Left lobe of liver (tissue), 2 donors: ENCODE measurements at places on chromosomes 1 and 21.

DNA sequence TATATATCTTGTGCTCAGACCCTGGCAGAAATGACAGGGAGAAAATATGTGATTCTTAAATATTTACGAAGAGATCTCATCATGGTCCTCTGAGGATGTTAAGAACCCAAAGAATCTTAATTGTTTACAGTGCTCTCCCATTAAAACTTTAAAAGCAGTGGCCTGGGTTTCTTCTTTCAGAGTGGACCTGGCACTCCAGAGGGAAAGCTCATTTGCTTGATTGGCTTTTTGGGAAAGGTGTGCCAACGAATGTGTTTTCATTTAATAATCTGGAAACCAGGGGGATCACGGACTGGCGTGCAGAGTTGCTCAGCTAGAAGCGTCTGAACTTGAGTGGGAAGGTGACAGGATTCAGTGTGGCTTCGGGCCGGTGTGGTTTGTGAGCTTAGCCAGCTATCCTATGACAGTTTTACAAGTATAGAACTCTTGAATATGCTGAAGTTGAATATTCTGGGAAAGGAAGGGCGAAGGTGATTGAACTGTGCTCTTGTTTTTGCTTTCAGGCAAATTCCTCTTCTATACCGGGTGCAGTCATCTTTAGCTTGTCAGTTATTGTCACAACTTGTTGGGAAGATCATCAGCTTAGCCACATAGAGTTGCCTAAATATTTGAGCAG, 154.8 kb downstream of the C1orf21 start:
- DNase-seq = no peak

GRCh38 chr1:30957560-30958222, 49.1 kb upstream of the SDC3 start:
- DNase-seq = no peak

DNA sequence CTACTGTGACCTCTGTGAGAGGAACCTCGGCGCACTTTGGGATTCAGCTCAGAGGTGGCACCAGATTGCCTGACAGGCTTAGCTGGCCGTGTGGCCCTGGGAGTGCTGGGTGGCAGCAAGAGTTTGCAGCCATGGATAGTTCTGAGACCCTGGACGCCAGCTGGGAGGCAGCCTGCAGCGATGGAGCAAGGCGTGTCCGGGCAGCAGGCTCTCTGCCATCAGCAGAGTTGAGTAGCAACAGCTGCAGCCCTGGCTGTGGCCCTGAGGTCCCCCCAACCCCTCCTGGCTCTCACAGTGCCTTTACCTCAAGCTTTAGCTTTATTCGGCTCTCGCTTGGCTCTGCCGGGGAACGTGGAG, 67.5 kb downstream of the DISC1 start:
- DNase-seq = no peak

GRCh38 chr21:38986806-38987632, 181.3 kb downstream of the ETS2 start:
- no peak for DNase-seq

- DNase-seq = no peak
These were observed 391.0 kb downstream of the MATN1 start for GRCh38 chr1:30332116-30333094.

- no peak for DNase-seq
These were observed 40.9 kb upstream of the SLC6A9 start for GRCh38 chr1:44072204-44072603.

DNA sequence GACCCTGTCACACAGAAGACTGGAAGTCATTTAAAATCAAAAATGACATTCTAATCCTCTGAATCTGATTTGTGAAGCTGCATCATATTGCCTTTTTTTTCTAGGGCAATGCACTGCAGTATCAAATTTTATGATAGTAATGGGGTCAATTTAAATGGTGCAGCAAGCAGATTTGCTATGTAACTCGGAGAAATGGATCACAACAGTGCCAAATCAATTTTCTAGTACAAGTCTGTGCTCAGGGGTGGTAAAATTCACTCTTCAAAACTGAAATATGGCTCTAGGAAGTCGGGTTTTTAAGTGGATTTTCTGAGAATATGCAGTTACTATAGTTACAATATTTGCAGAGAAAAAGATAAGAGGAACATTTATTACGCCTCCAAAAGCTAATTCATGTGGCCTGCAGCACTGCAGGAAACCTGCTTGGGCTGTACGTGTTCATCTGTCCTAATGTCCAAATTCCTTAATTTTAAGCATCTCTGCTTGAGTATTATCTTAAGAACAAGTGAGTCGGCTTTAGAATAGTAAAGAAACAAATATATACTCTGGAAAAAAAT, 31.5 kb downstream of the HLCS start:
- no peak for DNase-seq

DNA sequence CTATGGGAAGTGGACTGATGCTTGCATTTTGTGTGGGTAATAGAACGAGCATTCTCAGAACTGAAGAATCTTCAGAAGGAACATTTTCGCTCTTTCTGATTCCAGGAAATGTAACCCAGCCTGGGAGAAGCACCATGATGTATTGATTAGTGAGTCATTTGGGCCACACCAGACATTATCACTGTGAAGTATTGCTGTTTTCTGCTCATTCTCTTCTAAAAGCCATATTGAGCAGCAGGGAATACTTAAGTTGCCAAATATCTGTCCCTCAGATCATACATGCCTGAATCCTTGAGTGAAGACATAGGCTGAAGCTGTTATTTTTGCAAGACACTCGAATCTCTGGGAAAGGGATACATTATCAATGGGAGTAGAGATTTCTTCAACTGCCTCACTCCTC, 213.1 kb downstream of the PCP4 start:
- no peak for DNase-seq
